AG04450 (cell line): ENCODE measurements at places on chromosomes 12 and 14.

GRCh38 chr12:58915634-58916033 is 4.7 kb downstream of the LRIG3 start:
- DNase-seq: no peak

DNA sequence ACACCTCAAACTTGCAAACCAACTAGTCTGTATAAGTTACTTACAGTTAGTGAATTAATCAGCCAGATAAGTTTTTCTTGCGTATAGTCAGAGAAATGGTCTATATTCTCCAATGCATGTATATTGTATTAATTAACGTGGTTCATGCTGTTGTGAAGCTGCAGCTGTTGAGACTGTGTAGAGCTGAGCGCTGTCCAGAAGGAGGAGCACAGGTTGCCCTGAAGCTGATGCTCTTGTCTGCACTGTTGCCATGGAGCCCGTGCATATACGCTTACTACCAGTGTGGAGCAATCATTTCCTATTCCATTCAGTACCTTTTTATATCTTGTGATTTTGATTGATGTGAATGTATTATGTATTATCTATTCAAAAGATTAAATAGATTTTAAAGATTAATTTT is 74.3 kb upstream of the ARID2 start:
- DNase-seq: no peak

GRCh38 chr14:32897698-32898064 is 41.0 kb upstream of the NPAS3 start:
- DNase-seq: no peak

DNA sequence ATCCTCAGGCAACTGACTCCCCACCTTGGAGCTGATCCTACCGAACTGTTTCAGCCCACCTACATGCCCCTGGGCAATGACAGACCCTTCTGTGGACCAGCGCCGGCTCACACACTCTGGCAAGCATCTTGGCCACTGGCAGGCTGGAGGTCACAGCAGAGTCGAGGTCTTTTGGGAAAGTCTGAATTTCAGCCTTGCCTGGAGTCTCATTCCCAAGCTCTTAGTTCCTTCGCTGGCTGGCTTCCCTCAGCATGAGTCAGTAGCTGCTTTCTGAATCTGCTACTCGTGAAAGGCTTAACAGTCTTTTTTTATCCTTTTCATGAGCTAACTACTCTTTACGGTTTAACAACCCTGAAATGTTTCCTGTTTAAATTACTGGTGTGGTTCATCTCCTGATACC is 44.5 kb downstream of the ASCL4 start:
- no peak for DNase-seq

DNA sequence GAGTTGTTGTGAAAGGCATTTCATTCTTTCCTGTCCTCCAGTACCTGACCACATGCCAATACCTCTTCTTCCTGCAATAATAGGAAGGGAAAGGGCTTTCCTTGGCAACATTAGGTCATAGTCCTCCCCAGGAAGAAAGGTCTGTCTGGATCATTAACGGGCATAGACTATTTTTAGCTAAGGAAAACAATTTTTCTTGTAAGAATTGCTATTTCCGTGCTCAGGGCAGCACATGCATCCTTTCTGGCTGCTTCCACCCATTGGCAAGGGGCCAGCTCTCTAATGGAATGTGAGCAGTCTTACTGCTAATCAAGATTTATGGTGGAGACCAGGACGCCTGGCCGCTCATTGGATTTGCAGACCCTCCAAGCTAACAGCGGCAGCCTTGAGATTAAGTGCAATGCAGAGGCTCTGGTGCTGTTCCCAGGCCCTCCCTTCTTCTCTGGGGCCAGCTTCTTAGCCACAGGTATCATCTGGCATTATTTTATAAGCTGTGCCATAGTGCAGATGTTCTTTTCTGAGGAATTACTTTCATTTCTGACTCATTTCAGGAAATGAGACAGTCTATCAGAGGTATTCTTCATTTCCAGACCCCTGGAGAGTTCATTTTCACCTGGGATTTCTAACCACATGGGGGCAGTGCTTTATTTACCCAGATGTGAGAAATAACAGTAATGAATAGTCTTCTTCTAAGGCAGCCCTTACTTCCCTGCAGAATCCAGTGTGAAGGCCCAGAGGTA is 52.9 kb downstream of the ANO6 start:
- DNase-seq: peak; percentile 61

- DNase-seq: no peak
Observed at GRCh38 chr12:15712823-15713660, 76.1 kb downstream of the EPS8 start.

DNA sequence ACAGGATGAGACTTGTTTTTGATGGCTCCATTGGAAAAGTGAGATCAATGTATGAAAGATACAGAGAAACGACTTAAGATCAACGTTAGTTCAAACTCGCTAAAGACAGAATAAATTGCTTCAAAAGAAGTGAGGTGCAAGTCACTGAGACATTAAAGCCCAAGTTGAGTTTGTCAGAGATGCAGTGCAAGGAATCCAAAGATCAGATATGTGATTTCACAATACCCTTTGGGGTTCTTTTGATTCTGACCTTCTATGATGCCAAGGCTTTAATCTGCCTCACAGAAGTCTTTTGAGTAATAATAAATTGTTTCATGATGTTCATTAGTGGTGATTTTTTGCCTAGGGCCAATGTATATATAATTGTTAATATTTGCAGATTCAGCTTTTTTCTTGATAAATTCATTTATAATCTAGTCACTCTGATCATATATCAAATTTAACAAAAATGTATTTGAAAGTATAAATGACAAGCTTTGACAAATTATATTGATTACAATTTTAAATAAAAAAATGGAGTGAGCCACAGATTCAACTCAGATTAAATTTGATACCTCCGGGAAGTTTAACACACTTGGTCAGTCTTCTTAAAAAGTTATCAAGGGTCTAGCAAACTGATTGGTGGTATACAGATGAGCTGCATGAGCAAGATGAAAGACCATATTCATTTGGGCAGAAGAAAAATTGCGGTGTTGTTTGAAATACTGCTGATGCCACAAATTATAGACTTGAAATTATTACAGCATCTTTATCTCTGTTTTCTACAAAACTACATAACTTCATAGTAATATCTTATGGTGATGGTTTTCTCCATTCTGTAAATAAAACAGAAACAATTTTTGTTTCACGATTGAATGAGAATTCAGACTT is 144.8 kb upstream of the FAR2 start:
- no peak for DNase-seq

DNA sequence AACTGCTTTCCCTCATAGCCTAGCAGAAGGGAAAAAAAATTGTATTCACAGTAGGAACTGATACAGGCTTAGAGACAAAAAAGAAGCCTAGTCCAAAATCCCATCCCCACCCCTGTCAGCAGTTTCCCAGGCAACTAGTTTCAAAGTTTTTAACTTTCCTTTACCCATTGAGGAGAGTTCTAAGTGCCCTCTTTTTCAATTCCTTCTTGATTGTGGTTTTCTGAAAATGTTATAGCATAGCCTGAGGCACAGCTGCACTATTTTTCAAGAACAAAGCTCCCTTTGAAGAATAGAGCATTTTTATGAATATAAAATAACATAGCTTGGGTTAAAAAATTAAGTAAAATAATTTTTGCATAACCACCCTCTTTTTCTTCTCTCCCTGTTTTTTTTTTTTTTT is 81.6 kb downstream of the IPO8 start:
- DNase-seq: no peak

GRCh38 chr12:132359551-132359950 is 30.2 kb upstream of the GALNT9 start:
- DNase-seq: no peak

GRCh38 chr14:51430633-51431032 is 190.6 kb downstream of the TMX1 start:
- no peak for DNase-seq

GRCh38 chr12:71400481-71400880 is 39.1 kb upstream of the LGR5 start:
- no peak for DNase-seq

DNA sequence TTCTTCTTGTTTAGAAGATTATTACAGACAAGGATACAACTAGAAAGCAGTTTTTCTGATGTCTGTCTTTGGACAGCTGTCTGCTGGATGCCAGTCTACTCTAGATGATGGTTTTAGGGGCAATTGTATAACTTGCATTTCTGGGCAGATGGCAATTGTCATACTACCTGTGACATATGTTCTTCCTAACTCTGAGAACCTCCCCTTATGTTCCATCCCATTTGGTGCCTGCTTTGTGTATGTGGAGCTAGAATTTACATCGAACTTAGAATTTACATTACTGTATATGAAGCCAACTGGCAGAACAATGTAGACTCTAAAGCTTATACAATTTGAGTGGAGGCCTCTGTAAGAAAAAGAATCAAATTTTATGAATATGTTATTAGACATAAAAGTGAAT is 430.2 kb upstream of the SEL1L start:
- DNase-seq: no peak

- no peak for DNase-seq
Observed at GRCh38 chr12:48069241-48069640, 36.6 kb downstream of the SENP1 start.

- no peak for DNase-seq
Observed at GRCh38 chr12:103399986-103400385, 95.8 kb downstream of the C12orf42 start.

GRCh38 chr14:94572637-94573303 is 8.5 kb upstream of the SERPINA5 start:
- DNase-seq: no peak

- no peak for DNase-seq
Observed at GRCh38 chr14:87894920-87895319, 98.1 kb downstream of the GALC start.
